ENCODE measurements at places on chromosomes 12 and 14.

GRCh38 chr14:105140581-105140980 is 28.0 kb downstream of the JAG2 start:
- DNase-seq: no peak

DNA sequence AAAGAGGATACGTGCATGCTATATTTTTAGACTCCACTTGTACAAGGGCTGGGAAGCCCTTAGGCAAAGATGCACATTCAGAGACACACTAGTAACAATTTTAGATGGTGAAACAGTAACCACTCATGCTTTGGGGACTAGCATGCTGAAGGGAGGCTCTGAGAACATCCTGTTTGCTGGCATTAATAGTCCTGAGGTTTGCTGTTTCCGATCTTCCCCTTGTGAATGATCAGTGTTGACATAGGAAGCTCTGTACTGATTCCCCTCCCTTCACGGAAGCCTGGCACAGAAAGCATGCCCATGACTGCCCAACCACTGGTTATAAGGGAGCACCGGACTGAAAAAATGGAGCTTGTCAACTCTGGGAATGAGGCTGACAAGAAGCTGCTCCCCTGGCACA is 164.6 kb downstream of the GCH1 start:
- DNase-seq: no peak

DNA sequence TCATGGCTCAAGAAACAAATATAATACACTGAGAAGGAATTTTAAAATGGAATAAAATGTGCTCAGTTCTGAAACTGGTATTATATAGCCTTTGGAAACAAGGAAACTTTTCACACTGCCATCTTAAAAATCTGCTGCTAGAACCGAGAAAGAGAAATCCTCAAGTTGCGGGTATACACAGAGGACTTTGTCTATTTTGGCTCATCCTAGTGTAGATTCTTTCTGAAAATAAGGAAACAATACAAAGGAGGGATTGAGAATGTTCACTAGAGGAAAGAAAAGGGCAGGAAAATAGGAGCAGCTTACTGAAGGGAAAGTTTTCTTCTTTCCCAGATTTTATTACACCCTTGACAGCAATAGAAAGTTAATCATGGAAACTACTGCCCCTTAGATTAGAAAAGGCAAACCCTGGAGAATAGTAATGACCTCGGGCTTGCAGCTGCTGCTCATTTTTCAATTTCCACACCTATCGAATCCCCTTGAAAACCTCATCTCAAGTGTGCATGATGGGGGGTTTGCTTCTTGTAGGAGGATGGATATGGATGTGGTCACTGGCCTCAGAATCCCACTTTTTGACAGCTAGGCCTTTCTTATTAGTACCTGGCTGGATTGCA is 104.6 kb downstream of the DAAM1 start:
- DNase-seq: no peak

GRCh38 chr12:98793121-98793520 is 148.0 kb downstream of the APAF1 start:
- no peak for DNase-seq

GRCh38 chr12:76010732-76011458 is 20.7 kb downstream of the PHLDA1 start:
- DNase-seq: no peak

DNA sequence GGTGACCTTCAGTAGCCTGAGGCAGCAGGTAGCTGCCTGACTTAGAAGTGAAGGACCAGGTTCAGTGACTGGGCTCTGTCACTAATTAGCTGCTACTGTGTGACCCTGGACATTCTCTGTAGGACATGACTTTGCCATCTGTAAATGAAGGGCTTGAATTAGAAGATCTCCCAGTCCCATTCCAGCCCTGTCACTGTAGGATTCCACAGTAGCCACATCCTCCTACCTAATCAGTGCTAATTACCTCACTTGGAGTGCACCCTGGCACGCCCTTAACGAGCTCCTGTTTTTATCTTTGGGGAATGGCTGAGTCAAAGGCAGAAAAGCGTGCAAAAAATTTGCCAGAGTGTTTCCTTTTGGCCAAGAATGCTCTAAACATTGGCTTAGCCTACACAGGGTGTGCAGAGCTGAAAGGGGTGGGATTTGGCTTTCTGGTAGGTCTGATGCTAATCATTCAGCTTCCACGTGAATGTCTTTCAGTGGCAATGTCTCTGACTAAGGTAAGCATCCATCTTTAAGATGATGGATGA is 6.8 kb downstream of the NTF3 start:
- no peak for DNase-seq

- DNase-seq: no peak
Measured at GRCh38 chr12:106429636-106430035, 72.1 kb downstream of the POLR3B start.

- DNase-seq: no peak
Measured at GRCh38 chr14:62373944-62374343, 611.7 kb downstream of the SNAPC1 start.

GRCh38 chr14:99841436-99842071 is 48.3 kb downstream of the EML1 start:
- no peak for DNase-seq

GRCh38 chr12:59632408-59632807 is 36.6 kb downstream of the SLC16A7 start:
- no peak for DNase-seq

- DNase-seq: no peak
Measured at GRCh38 chr12:113077859-113078255, 21.3 kb downstream of the DTX1 start.

DNA sequence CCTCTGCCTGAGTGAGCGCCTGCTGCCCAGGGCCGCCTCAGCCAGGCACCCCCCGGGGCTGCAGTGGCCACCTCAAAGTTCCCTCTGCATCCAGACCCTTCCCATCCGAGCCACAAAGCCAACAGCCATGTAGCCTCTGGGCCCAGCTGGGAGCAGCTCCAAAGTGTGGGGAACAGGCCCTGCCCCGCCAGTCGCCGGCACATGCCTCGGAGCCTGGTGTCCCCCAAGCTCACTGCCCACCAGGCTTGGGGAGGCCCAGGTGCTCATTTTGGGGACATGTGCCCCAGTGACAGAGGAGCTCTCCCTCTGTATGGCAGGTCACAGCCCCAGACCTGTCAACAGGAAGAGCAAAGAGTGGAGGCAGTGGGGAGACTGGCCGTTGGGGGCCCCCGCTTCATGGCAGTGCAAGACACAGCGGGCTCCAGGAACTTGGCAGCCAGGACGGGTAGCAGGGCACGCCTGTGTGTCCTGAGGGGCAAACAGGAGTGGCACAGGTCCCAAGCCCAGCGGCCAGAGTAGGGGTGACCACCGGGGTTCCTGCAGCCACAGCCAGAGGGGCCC is 29.9 kb downstream of the JAG2 start:
- DNase-seq: no peak

DNA sequence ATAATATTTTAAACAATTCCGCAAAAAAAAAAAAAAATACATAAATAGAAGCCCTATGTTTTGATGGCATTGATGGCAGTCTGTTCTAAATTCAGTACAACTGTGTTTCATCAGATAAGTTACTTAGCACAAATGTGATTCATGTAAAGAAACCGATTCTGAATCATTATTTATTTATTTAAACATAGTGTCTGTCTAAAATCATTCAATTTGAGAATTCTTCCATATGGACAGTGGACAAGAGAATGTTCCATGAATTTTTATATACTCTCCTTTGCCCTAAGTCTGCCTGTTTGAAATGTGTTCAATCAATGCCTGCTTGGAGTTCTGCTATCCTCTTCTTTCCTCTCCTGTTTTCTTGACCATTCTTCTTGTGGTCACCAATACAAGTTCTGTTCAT is 126.5 kb downstream of the PDE3A start:
- no peak for DNase-seq

DNA sequence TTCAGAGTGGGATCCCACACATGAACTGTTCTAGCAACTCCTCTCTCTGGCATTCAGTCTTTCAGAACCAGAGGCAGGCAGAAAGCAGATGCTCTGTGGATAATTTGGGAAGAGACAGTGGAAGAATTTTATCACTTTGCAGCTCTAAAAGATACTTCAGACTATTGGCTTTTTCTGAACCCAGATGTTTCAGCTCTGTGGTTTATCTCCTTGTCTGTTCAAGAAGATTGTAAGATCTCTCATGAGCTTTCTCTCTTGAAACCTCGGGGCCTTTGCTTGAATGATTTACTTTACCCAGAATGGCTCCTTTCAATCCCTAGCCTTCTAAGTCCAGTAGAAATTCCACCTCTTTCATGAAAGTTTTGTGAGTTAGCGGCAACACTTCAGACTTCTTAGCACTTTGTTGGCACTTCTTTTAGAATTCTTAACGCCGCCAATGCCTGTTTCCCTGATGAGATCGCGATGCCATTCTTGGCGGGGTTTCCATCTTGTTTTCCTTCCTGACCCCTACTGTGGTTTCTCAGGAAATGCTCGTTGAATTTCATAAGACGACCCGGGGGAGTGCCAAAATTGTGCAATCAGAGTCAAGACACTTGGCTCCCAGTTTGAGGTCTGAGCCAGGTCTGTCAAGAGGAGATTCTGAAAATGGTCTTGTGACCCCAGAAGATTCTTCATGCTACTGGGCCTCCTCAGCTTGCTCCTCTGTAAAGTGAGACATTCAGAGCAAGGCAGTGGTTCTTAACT is 107.0 kb upstream of the PRICKLE1 start:
- no peak for DNase-seq

- no peak for DNase-seq
Measured at GRCh38 chr12:102399653-102400052, 80.7 kb downstream of the IGF1 start.

DNA sequence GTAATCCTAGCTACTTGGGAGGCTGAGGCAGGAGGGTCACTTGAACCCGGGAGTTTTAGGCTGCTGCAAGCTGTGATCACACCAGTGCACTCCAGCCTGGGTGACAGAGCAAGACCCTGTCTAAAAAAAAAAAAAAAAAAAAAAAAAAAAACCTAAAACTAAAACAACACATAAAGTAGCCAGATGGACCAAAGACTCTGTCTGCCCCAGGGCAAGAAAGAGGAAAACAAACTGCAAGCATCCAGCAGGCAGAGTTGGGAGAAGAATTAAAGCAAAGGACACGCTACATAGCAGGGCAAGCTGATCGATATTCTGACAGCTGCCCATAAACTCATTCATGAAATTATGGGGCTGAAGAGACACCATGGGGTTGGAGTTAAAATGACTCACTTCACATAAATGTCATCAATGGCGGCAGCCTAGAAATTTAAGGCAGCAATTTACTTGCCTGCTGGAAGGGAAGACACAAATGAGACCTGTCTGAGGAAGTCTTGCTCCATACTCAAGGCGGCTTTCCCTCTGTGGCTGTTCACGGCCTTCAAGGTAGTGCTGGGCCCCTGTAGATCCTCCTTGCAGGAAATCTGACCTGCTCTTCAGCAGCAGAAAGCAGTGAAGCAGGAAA is 259.1 kb upstream of the FKBP4 start:
- DNase-seq: no peak

DNA sequence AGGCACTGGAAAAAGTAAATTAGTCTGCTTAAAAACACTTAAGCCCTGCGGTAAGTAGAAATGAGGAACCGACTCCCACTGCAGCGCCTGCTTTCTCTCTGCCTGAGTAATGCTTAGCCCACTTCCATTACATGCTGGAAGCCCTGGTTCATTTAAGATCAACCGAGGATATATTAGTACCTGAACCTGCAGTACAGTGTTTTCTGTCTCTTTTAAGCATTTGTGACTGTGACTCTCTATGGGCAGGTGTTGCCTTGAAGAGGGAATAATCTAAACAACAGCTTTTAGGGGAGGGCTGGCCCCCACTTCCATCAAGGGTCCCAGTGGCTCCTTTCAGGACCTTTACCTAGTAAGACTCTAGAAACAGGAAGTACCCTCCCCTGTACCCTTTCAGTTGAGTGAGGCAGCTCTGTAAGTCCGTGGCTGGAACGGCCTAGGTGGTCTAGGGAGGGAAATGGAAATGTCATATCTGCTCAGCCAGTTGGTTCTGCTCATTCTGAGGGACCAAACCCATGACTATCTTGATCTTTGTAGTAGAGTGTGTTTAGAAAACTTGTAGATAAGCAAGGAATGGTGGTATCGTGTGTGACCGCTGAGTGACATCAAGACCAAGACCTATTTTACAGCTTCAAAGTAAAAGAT is 56.2 kb downstream of the FNTB start:
- peak; percentile 98 for DNase-seq

- peak; percentile 26 for DNase-seq
Measured at GRCh38 chr14:103296987-103297386, 37.0 kb upstream of the EIF5 start.

- no peak for DNase-seq
Measured at GRCh38 chr12:132724506-132725241, 14.0 kb downstream of the PGAM5 start.

GRCh38 chr12:57939291-57939690 is 2.1 kb upstream of the ATP23 start:
- no peak for DNase-seq

- DNase-seq: no peak
Measured at GRCh38 chr14:94009767-94010166, 12.7 kb downstream of the CCDC197 start.

DNA sequence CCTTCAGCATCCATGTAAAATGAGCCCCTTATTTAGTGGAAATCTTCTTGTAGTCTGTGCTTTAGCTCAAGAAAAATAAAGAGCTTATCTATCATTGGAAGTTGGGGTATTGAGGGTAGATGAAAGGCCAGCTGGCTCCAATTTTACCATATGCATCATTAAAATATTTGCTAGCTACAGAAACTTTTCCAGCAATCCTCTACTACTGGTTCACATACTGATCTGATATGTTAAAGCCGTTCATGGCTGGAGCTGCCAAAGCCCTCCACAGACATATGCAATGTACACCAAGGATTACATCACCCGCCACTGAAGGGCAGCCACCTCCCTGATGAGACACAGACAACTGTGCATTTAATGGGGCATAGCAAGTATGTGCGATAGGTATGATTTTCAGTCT is 1205.3 kb downstream of the GALC start:
- peak; percentile 82 for DNase-seq

- peak; percentile 60 for DNase-seq
Measured at GRCh38 chr12:132144810-132145168, 532 bp downstream of the NOC4L start.

DNA sequence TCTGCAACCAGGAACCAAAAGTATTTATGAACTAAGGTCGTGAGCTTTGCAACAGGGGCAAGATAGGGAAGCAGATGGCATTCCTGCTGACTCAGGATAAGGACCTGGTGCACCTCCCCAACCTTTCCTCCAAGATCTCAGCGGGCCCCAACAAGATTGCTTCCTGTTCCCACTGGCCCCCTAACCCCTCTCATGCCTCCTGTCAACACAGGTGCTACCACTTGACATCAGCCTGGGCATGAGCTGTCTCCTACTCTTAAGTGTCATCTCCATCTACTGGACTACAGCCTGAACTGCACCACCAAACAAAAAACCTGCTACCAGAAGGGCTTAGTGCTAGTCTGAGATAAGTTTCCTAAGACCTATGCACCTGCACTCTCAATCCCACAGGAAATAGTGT is 32.7 kb downstream of the MED6 start:
- DNase-seq: peak; percentile 45

- no peak for DNase-seq
Measured at GRCh38 chr12:88782351-88782750, 202.1 kb upstream of the KITLG start.

- no peak for DNase-seq
Measured at GRCh38 chr12:123971449-123971769, 1.2 kb downstream of the CCDC92 start.

- no peak for DNase-seq
Measured at GRCh38 chr14:22713631-22713950, 52.9 kb upstream of the OXA1L start.

GRCh38 chr12:109890620-109891170 is 9.4 kb upstream of the TCHP start:
- DNase-seq: no peak

- no peak for DNase-seq
Measured at GRCh38 chr14:97975216-97975615, 1178.0 kb downstream of the VRK1 start.
